ENCODE measurements at places on chromosomes 4 and X.
A peak's percentile ranks its signal among the peaks of the same experiment; 100 is the strongest.

GRCh38 chrX:96824166-96824565 lies 59.5 kb upstream of the RPA4 start:
- DNase-seq = no peak

- DNase-seq = no peak
Measured at GRCh38 chr4:94544811-94545210, 93.1 kb downstream of the PDLIM5 start.

- DNase-seq = no peak
Measured at GRCh38 chrX:15475486-15475885, 17.6 kb downstream of the PIR start.

DNA sequence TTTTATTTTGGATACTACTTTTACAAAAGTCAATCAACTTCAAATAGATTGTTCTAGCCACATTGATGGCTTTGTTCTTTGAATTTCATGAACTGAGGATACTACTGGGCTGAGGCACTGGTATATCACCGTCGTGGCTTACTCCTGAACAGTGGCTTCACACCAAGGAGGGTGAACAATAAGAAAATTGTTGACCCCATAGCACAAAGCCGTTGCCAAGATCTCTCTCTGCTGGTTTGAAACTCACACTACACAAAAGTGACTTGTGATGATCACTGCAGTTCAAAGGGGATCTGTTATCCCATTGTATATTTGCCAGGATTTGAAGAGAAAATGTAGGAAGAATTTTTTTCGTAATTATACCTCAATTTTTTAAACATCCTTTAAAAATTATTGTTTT lies 119.6 kb downstream of the PDLIM5 start:
- DNase-seq = no peak

DNA sequence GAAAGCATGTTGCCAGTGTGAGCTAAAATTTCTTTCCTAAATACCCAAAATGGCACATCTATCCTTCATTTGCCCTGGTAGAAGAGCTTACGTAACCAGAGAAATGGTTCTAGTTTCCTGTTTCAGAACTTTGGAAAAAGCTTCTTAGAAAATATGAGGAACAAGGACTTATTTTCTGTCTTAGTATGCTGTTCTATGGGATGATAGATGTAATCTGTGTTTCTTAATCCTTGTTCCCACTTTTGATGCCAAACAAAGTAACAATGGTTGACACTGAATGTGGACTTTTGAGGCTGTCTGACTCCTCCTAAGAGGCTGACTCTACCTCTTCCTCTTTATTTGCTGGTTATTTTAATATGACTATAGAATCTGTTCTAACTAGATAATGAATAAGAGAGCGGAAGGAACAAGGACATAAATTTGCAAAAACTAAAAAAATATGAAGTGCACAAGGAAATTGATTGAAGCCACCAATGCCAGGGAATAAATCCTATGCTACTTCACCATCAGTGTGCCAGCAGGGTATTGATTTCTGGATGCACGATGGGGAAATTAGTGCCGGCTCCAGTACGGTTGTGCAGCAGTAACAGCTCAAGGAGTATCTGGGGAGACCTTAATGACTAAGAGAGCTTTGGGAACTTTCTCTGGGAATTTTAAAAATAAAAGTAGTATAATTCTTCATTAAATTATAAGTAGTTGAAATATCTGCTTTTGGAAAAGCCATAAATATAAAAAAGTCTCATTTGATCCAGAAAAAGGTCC lies 39.4 kb upstream of the TET2 start:
- DNase-seq = no peak

GRCh38 chr4:70365479-70365878 lies 4.9 kb downstream of the SMR3A start:
- DNase-seq = no peak

GRCh38 chrX:53280331-53281320 lies 758 bp downstream of the IQSEC2 start:
- no peak for DNase-seq

DNA sequence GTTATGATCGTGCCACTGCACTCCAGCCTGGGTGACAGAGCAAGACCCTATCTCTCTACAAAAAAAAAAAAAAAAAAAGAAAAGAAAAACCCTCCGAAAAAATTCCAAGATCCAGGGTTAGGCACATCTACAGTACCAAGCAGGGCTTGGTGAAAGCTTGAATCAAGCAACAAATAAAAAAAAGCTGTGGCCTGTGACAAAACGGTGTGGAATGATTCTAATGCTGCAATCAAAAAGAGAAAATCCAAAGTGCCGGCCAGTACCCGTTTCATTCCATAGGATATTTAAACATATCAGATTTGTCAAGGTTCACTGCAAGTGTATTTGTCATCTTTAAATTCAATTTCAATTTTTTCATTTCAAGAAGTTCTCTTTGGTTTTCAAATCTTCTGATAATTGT lies 20.5 kb downstream of the RWDD4 start:
- DNase-seq = no peak

DNA sequence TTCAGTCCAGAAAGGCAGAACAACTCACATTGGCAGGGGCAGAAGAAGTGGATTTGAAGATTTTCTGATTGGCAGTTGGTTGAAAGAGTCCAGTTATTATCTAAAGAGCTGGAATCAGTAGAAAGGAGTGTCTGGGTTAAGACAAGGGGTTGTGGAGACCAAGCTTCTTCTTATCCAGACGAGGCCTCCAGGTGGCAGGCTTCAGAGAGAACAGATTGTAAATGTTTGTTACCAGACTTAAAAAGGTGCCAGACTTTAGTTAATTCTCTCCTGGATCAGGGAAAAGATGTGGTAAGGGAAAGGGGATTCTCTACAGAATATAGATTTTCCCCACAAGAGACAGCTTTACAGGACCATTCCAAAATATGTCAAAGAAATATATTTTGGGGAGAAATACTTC lies 36.7 kb upstream of the TLR3 start:
- DNase-seq = no peak

DNA sequence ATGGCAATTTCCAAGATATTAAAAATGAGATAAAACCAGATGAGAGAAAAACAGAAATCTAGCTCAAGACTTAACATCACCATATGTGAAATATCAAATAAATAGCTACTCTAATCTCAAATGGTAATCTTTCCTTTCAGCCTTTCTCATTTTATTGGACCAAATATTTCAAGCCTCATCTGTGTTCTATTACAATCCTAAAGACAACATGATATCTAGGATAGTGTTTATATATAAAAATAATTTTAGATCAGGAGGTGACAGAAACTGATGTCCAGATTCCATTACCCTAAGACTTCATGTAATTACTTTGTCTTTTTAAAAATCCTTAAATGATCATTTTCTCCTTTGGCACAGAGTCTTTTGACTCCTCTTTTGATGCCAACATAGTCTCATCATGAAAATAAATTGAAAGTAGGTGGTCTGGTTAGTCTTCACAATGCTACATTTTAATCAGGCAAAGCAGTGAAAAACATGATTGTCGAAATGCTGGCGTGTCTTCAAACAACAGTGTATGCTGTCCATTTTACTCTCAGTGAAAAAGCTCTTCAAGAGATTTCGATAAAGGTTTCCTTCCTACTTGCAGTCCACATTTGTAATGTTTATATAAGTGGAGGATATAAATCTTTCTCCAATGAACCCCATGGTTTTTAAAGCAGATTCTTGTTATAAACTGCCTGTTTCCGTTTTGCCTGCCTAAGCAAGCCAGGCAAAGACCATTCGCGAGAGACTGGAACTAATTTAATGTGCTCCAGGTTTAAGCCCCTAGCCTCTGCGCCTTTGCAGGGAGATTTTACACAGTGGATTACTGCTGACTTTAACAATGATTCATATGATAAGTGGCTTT lies 169.8 kb downstream of the SCFD2 start:
- no peak for DNase-seq

DNA sequence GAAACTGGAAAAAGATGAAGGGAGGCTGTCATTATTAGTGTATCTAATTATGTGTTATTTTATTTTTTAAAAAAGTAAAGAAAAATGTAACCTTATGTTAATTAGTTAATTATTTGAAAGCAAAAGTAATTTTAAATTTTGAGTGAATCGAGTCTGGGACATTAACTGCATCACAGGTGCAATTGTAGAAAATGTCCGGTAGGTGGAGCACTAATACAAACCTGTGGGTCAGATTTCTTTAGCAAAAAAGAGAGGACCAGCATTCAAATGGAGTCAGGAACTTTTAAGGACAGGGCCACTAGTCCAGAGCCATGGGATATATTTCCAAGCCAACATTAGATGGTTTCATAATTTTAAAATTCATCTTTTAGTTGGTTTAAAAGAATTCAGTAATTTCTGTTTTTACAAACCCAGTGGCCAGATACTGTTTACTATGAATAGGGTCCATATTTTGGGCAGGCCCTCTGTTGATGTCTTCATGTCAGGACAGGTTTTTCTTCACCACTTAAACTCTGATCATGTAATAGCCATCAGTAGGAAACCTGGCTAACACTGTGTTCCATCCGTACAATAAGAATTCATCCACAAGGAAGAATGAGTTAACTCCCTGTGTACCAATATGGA lies 27.2 kb downstream of the BST1 start:
- DNase-seq = no peak

DNA sequence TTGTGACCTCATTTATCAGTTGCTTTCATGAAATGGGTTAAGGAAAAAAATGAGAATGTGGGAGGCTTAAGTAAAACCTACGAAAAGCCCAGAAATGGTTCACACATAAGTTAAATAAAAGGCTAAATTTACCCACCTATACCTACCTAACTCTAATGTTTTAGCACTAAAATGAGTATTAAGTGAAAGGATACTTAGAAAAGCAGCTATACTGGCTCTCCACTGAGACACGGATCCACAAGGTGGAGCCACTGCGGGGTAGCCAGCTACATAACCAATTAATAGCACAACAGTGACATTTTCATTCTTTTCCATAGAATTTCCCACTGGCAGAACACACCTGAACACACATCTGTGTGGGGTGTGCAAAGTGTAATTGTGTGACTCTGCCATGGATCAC lies 101.9 kb downstream of the MAML3 start:
- DNase-seq = peak; percentile 29

GRCh38 chrX:85375333-85375738 lies 4.1 kb downstream of the POF1B start:
- DNase-seq = no peak

All from activated CD4-positive, alpha-beta T cell treated with anti-CD3 and anti-CD28 coated beads for 1 hour (primary cell).